ENCODE measurements at places on chromosomes 7 and 10.
A peak's percentile ranks its signal among the peaks of the same experiment; 100 is the strongest.

GRCh38 chr7:55563596-55564325 lies 8.5 kb downstream of the VOPP1 start:
- DNase-seq: no peak

DNA sequence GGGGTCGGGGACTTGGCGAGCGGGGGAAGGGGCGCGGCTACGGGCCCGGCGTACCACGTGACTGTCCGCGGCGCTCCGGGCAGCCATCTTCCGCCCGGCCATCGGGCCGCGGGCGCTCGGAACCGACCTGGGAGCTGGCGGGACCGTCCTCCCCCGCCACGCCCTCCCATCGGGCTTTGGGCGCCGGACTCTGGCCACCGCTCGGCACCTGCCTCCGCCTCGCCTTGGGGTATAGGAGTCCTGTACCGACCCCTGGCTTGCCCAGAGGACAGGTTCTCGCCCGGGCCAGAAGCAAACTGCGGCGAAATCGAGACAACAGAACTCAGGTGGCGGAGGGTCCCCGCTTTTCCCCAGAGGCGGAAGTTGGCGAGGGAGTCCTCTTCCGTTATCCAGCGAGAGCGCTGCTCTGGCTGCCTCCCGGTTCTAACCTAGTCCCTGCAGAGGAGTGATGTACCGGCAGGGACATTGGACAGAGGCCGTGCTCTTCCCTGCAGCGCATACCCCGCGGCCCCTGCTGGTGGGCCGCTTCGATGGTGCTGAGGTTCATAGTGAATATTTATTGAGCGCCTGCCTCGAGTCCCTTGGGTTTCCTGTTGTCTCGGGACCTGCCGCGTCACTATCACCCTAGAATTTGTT lies 1.2 kb upstream of the SGMS1 start:
- DNase-seq: peak; percentile 76

- no peak for DNase-seq
Observed at GRCh38 chr10:5616046-5616445, 50.3 kb downstream of the ASB13 start.

GRCh38 chr10:15237351-15237750 lies 68.9 kb upstream of the NMT2 start:
- no peak for DNase-seq

DNA sequence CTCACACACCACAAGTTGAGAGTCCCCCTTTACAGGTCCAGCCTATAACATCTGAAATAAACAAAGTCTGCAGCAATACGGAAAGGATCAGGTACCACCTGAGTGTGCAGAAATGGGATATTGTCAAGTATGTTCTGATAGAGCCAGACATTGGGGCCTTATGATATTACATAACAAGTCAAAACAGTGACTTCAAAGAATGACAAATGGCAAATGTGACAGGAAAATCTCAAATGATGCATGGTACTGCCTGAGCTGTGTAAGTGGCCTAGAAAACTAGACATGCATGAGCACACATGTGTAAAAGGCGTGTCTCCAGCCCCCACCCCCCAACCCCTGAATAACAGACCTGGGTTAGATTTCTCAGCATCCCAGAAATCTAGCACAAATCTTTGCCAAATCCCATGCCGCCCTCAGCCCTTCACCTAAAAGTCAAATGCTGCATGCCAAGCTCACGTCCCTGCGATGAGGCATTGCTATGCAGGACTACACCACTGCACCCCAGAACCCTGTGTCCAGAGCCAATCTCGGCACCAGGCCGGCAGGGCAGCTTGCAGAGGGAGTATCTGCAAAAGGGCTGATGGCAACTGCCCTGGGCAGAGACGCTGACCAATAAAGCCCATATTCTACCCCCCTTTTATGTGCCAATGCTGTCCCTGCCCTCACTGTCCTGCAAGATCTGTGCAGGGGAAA lies 58.8 kb downstream of the PRKAG2 start:
- no peak for DNase-seq
